Activated gamma-delta T cell treated with Interleukin-2 at 50 U/mL for 16 hours (primary cell): ENCODE measurements at places on chromosomes 3 and 15.
A peak's percentile ranks its signal among the peaks of the same experiment; 100 is the strongest.

- no peak for DNase-seq
Observed at GRCh38 chr15:53576841-53577240, 182.6 kb downstream of the WDR72 start.

DNA sequence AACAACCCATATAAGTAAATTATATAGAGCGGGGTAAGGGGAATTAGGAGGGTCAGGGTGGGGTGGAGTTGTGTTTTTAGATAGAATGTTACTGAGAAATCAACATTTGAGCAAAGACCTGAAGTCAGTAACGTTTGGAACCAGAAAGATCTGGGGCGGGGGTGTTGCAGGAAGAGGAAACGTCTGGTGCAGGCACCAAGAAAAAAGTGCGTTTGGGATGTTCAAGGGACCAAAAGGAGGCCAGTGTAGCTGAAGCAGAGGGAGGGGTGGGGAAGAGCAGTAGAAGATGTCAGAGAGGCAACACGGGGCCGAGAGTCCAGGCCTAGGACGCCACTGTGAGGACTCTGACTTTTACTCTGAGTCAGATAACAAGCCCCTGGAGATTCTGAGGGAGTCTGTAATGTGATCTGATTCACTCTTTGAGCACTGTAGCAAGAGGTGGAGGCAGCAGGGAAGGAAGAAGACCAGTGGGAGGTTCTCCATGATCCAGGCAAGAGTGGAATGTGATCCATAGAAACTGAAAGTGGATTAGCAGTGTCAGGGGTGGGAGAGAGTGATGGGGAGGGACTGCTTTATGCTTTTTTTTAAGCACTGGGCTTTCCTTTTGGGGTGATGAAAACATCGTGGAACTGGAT, 179.3 kb upstream of the CHRM5 start:
- DNase-seq = no peak

GRCh38 chr15:65362491-65362890, 15.3 kb downstream of the IGDCC3 start:
- DNase-seq = no peak

DNA sequence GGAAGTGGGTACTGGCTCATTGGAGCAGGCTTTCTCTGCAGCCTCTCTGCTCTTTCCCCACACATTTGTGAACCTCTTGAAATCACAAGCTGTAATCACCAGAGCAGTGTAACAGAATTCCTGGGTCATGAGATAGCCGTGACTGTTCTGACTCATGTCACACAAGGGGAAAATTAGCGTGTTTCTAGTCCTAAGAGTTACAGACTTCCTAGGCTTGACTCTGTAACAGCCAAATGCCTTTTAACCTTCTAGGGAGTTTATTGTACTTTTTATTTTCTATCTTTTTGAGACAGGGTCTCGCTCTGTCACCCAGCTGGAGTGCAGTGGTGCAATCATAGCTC, 54.7 kb upstream of the TRAK1 start:
- DNase-seq = no peak

DNA sequence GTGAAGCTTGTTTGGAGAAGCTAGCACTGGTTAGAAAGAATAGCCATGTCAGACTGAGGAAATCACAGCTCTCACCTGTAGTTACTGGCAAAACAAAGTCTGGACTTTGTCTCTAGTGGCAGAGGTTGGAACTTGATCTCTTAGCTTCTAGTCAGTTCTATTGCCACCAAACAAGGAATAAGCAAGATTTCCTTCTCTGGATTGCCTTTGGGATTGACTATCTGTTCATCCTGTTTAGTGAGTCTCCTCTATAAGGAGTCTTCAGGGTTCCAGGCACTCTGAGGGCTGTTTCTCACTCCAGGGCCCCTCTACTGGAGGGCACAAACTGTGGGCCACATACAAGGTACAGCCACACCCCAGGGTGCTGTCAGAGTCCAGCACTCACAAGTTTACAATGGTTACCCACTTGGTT, 426.6 kb upstream of the THBS1 start:
- DNase-seq = no peak

DNA sequence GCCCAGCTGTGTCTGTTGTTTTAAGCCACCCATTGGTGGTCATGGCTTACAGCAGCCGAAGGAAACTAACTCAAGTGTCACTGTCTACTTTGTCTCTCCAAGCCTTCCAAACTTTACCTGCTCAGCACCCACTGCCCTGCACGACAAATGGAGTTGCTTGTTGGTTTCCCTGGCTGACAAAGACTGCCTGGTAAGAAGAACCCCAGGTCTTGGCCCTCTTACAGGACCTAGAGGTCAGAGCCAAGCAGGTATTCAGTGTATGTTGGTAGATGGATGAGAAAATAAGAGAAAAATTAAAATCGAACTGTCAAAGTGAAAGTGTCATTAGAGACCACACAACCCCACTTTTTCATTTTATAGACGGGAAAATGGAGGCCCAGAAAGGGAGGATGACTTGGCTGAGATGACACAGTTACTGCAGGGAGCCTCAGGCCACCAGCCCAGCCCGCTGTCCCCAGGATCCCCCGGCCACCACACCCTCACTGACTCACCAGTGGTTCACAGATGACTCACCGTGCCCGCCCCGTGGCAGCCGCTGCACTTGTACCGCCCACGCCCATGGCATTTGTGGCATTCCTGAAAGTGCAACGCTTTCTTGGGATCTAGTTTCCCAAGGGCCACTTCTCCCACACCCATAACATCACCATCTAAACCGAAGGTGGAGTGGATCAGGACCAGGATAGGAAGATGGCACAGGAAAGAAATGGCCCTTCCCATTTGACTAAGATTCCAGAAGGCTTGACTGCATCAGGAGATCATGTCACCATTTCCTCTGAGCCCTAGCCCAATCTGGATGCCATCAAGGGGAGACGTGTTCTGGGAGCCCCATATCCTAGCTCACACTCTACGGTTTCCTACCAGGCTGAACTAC, 15.2 kb downstream of the SSUH2 start:
- no peak for DNase-seq

DNA sequence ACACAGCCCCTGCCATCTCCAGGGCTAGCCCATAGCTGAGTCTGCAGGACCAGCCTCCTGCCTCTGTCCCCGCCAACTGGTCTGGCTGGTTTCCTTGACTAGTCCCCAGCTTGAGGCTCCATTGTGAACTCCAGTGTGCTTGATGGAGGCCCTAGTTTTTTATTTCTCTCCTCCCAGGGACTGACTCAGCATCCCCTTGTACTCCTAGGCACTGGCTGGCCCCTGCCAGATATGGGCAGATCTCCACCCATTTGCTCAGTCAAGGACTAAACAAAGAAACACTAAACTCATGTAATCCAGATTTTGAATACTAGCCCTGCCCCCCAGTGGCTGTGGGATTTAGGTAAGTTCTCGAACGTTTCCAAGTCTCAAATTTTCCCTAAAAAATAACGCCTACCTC, 415.4 kb upstream of the RORA start:
- no peak for DNase-seq

GRCh38 chr3:41581700-41582099, 380.2 kb downstream of the ULK4 start:
- no peak for DNase-seq

DNA sequence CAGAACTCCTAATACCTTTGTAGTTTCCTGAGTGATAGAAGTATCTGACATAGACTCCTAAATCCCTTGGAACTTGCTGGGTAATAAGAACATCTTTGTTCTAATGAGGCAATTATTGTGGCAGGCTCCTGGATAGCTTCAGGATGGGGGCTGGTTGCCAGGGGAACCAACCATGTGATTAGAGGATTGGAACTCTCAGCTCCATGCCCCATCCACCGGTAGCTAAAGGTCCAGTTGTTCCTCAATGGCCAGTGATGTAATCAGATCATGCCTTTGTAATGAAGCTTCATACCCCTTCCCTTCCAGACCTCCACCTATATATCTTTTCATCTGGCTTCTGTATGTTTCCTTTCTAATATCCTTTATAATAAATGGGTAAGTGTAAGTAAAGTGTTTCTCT, 221.2 kb upstream of the ALCAM start:
- DNase-seq = no peak

DNA sequence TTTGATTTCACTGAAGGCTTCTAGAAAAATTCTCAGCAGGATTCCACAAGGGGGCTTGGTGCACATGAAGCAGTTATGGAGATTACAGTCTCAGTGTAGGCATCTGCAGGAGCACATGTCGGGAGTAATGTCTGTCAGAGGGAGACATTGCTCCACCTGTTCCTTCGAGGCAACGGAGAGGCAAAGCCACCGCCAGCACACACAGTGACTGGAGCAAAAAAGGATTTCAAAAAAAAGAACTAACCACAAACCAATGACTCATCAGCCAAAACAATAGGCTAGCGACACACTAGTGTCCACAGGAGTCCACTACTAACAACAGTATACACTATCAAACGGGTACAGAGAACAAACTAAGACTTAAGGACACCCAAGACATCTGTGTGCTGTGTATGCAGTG, 68.9 kb downstream of the NPTN start:
- no peak for DNase-seq

GRCh38 chr15:89642106-89642505, 13.2 kb downstream of the KIF7 start:
- no peak for DNase-seq

GRCh38 chr3:184884359-184885017, 72.5 kb downstream of the VPS8 start:
- no peak for DNase-seq

DNA sequence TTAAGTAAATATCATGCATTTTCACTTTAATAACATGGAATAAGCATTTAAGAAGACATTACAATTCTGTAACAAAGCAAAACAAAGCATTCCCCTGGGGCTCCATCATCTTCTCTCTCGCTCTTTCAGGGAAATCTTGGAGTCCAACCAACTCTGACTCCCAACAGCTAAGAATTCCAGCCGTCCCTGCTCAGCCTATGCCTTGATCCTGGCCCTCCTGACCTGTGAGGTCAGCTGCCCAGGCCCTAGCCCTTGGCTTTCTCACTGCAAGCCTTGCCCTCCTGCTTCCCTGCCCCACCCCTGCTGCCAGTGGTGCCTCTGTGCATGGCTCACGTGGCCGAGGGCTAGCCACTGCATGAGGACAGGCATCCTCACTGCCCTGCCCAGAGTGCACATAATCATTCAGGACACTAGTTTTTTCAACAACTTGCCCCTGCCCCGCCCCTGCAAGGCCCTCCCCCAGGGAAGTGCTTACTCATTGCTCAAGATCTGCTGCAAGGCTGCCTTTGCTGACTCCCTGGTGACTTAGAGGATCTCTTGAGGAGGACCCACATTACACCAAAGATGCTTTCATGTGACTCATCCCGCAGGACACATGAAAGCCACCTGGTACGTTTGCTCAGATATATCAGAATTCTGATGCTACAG, 37.6 kb downstream of the MTMR10 start:
- DNase-seq = no peak

DNA sequence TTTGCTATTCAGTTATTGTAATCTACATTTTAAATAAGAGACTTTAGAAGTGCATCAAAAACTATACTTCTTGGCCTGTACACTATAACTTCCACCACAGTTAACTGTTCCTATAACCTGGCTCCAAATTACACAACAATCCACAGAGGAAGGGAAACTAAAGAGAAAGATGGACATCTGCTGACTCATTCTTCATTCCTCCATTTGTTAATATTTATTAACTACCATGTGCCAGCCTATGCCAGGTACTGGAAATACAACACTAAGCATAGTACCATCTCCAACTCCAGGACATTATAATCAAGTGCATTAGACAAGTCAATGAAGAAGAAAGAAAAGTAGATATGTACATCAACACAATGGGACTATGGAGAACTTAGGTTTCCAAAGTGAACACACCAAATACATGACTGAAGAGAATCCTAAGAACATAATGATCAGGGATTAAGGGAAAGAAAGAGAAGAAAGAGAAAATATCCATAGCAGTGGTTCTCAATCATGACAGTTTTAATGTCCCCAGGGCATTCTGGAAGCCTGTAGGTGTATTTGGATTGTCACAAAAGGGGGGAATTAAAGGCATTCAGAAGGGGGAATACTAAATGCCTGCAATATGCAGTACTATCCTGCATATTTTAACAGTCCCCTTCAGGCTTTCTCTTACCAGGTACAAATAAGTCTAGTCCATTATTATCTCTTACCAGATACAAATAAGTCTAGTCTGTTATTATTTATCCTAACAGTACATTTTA, 8.9 kb downstream of the ICE2 start:
- no peak for DNase-seq

- DNase-seq = no peak
Observed at GRCh38 chr3:23686519-23686918, 119.2 kb upstream of the UBE2E1 start.

GRCh38 chr3:7194071-7194835, 333.3 kb downstream of the GRM7 start:
- DNase-seq = no peak

DNA sequence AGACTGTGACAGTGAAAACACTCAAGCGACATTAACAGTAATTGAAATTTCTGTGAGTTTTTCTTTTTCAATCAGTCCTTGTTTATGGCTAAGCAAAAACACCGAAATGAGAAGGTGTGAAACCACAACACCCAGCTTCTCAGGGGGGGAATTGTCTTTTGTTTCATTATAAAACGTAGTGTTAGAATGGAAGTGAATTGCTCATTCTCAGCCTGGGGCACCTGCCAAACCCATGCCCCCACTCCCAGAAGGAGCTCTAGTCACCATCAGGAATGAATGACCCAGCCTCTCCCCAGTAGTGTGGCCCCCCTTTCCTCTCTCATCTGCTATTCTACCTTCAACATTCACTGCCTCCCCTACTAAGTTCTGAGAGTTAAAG, 185.8 kb upstream of the CFAP20DC start:
- DNase-seq = peak; percentile 14

DNA sequence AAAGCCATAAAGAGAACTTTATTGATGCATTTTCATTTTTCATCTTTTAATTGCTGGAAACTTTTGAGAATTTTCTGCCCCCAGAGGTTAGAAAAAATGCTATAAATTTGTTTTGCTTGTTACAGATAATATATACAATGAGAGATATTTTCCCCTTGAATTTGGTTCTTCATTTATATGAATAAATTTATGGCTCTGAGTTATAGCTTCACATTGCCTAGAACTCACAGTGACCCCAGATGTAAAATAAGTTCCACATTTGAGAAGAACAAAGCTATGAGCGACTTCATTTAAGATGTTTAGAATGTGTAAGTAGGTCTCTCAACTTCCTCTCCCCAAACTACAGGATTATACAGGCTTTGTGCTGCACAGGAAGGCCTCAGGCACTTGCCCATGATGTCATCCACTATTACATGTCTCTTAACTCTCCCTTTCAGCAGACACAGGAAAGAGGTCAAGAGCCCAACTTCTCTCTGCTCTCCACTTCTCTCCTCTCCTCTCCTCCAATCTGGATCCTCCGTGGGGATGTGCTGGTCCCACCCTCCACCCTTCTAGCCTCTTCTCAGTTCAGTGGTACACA, 92.8 kb downstream of the DUT start:
- DNase-seq = no peak

DNA sequence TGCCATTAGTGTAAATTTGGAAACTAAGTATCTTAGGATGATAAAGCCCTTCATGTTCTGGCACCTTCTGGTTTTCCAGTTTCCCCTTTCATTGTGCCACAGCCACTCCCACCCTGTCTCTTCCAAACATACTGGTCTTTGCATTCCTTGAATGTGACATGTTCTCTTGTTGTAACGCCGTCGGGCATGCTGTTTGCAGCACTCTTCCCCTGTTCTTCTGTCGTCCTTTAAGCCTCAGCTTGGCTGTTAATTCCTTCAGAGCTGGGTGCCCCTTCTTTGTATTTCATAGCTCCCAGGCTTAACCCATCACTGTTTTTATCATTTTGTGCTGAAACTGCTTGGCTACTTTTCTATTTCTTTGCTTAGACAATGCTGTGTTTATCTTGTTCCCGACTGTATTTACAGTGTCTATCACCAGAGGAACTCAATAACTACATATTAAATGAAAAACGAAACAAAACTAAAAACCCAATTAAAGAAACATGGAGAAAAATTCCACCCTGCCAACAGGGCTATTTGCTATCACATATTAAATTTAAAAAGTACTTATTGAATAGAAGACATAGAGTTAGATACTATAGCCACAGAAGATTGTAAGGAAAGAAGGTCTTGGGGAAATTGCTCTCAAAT, 95.4 kb upstream of the KCNAB1 start:
- no peak for DNase-seq
